ENCODE measurements at places on chromosomes 12 and 14. TPM values are rescaled to one million over a fixed set of nuclear protein-coding genes. Genes with fewer than 3 reads are reported as not detected.

Gene NAV3
- 4.1 TPM for total RNA-seq

Gene METTL17
- total RNA-seq: 73.2 TPM

Gene NOVA1
- not detected for total RNA-seq

Gene CAPZA3
- total RNA-seq: 0.45 TPM

Gene CCND2
- total RNA-seq: 0.17 TPM

DNA sequence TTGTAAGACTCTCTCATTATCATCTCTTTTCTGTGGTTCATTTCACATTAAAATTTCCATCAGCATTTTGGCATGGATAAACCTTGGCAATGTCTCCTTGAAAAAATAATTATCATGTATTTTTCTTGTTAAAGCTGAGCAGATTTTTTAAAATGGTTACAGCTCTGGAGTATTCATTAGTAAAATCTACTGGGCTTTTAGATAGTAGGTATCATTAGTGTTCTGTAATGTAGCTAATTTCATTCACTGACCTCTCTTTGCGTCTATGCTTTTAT, 36.9 kb upstream of the CDK17 start:
- H3K27ac ChIP-seq: no peak overlapping the region
- DNase-seq: no peak
- H3K4me3 ChIP-seq: no peak overlapping the region

DNA sequence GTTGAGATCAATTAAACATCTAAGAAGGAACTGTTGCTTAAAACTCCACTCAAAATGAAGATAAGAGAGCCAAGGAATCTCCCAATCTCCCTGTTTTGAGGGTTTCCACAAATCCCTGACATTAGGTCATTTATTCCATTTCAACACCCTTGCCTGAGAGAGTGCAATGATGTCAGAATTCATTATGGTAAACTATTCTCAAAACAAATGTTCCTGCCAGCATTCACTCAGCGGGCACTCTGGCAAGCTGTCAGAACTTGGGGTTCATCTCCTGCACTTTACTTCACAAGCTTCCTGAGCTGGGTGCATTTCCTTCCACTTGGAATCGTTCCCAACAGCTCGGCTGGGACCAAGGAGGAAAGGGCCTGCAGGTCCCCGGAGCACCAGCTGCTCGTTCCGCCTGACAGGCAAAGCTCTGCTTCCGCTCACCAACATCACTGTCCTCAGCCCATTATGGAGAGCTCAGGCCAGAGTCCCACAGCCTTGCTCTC, 117.8 kb downstream of the TTC7B start:
- H3K27me3 ChIP-seq: no peaks in the 10 kb centered on the region
- DNase-seq: no peak
- H3K4me1 ChIP-seq: no peaks in the 10 kb centered on the region
- H3K36me3 ChIP-seq: no peaks in the 10 kb centered on the region
- H3K27ac ChIP-seq: no peak overlapping the region

DNA sequence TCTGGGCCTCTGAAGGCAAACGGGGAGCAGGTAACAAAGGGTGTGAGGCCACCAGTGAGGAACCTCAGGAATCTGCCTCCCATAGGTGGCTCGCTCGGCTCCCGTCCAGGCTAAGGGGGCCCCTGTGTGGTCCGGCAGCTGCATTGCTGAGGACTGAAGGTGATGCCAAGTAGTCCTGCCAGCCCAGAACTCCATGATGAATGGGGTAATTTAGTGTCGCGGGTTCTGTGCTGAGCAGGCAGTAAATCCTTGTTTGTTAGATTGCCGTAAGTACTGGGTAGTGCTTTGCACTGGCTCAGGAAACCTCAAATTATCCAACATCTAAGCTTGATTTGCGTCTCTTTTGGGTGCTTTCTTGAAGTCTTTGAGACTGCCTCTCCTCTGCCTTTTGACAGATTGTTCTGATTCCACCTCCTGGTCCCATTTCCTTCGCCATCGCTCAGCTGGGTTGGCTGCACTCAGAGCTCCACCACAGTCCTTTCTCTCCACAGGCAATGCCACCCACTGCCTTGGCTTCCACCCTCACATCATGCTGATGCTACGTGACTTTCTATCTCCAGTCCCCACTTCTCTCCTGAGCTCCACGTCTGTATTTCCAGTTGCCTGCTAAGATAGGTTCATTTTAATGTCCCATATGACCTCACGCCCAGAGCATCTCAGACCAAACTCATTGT, 392.0 kb downstream of the FUT8 start:
- no peaks in the 10 kb centered on the region for H3K36me3 ChIP-seq
- no peak overlapping the region for H3K4me3 ChIP-seq
- H3K4me1 ChIP-seq: no peaks in the 10 kb centered on the region
- peaks cover 22% of the 10 kb centered on the region for H3K27me3 ChIP-seq
- H3K27ac ChIP-seq: no peak overlapping the region

DNA sequence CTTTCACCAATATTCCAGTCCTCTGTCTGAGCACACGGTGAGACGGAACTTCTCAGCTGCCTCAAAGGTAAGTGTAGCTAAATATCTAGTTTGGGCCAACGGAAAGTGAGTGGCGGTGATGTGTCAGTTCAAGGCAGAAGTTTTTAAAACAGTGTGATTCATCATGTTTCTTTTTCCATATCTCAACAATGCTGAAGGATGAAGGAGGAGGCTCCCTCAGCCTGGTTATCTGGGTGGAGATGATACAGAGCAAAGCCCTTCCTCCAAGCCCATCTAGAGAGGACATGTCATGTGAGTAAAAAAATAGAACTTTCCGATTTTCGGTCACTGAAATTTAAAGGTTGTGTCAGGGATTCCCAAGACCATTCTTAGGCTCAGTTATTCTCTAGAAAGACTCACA, 13.1 kb upstream of the ANP32D start:
- H3K4me1 ChIP-seq: no peaks in the 10 kb centered on the region
- no peak for DNase-seq
- no peak overlapping the region for H3K4me3 ChIP-seq
- H3K36me3 ChIP-seq: no peaks in the 10 kb centered on the region
- H3K27ac ChIP-seq: no peak overlapping the region
- peaks cover 75% of the 10 kb centered on the region for H3K27me3 ChIP-seq

GRCh38 chr12:3493043-3493858, 2.2 kb downstream of the PRMT8 start:
- no peak overlapping the region for H3K27ac ChIP-seq
- H3K27me3 ChIP-seq: peaks cover 93% of the 10 kb centered on the region
- H3K36me3 ChIP-seq: no peaks in the 10 kb centered on the region
- no peak for DNase-seq
- no peaks in the 10 kb centered on the region for H3K4me1 ChIP-seq

DNA sequence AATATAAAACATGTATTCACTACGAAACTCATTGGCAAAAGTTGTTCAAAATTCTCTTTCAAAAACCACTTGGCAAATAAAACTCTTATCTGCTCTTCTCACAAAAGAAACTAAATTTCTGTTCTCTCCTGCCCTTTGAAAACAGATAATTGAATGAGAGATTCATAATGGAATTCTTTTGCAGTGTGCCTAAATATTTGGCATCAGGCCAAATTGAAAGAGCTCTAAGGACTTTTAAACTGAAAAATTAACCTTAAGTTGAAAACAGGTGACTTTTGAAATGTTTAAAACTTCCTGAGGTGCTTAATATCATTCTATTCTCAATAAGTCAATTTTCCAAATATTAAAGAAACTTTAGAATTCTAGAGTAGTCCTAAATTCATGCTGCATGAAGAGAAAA, 136.4 kb downstream of the FSCB start:
- H3K27ac ChIP-seq: no peak overlapping the region
- no peak overlapping the region for H3K4me3 ChIP-seq
- no peak for DNase-seq
- no peaks in the 10 kb centered on the region for H3K36me3 ChIP-seq

DNA sequence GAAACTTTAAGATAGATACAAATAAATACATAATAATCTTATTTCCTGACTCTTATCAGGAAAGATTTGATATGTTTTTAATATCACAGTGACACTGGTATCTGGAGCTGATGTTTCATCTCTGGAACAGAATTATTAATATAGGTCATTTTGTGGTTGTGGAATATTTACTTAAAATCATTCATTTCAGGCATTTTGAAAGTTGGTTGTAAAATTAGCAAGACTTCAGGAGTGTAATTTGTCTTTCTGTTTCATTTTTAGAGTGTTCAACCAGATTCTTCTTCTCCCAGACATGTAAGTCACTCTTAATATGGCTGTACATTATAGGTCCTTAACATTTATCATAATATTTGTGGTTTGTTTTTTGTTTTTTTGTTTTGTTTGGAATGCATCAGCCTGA, 115.7 kb downstream of the PCNX1 start:
- H3K36me3 ChIP-seq: no peaks in the 10 kb centered on the region
- no peak for DNase-seq
- no peak overlapping the region for H3K27ac ChIP-seq
- no peaks in the 10 kb centered on the region for H3K27me3 ChIP-seq
- H3K4me3 ChIP-seq: no peak overlapping the region
- H3K4me1 ChIP-seq: peaks cover 9% of the 10 kb centered on the region

DNA sequence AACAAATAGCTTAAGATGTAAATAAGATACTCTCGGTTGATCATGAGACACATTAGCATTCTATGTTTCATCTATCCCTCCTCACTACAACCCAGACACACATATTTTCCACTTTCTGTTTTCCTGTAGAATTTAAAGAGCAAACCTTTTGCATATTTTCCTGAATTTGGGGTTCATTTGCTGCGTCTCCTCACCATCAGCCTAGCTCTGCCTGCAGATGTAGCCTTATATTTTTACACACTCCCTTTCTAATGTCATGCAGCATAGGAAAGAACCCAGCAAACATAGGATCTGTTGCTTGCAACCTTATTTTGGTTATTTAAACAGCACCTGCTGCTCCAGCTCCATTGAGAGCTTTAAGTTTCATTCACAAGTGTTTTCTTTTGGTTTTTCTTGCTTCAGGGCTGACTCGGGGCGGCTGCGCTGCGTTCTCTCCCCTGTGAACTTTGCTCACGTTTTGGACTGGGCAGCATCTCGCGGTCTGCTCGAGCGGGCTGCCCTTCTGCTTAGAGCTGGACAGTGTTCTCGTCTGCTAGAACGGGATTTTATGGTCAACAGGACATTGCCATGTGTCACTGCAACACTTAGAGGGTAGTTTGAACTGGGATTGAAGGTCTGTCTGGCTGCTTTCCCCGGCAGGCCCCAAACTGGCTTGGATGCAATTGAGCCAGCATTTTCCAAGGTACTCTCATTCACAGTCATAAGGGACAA, 57.8 kb upstream of the VRK1 start:
- no peak overlapping the region for H3K27ac ChIP-seq
- peaks cover 9% of the 10 kb centered on the region for H3K4me1 ChIP-seq
- no peak for DNase-seq
- peaks cover 89% of the 10 kb centered on the region for H3K27me3 ChIP-seq
- H3K36me3 ChIP-seq: no peaks in the 10 kb centered on the region

GRCh38 chr12:113470871-113471618, 626 bp downstream of the LHX5 start:
- peaks cover 10% of the 10 kb centered on the region for H3K4me1 ChIP-seq
- H3K27me3 ChIP-seq: peaks cover 97% of the 10 kb centered on the region
- H3K4me3 ChIP-seq: no peak overlapping the region
- no peak overlapping the region for H3K27ac ChIP-seq
- no peaks in the 10 kb centered on the region for H3K36me3 ChIP-seq
- no peak for DNase-seq

- H3K27ac ChIP-seq: no peak overlapping the region
- H3K4me1 ChIP-seq: no peaks in the 10 kb centered on the region
- H3K36me3 ChIP-seq: no peaks in the 10 kb centered on the region
- no peak overlapping the region for H3K4me3 ChIP-seq
Measured at GRCh38 chr12:79098530-79098929, 234.0 kb downstream of the SYT1 start.

- no peaks in the 10 kb centered on the region for H3K27me3 ChIP-seq
- H3K4me1 ChIP-seq: peaks cover 8% of the 10 kb centered on the region
- H3K27ac ChIP-seq: no peak overlapping the region
- no peaks in the 10 kb centered on the region for H3K36me3 ChIP-seq
- no peak for DNase-seq
Measured at GRCh38 chr12:81077329-81077685, 572 bp upstream of the ACSS3 start.

DNA sequence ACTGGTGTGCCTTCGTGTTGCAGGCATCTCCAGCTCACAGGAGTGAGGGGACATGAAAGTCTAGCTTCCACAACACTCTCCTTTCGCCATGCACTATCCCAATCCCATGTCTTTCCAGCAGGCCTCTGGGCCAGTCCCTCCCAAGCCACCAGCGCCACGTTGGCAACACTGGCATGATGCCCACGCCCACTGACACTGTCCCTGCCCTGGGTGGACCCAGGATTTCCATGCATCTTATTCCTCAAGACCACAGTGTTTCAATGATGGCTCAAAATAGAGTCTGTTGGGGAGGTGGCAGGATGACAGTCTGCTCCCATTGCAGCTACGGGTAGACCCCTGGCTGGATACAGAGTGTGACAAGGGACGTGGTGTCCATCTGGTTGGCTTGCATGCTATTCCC, 2.3 kb downstream of the SP7 start:
- H3K4me3 ChIP-seq: no peak overlapping the region
- H3K27ac ChIP-seq: no peak overlapping the region
- no peaks in the 10 kb centered on the region for H3K4me1 ChIP-seq
- no peaks in the 10 kb centered on the region for H3K36me3 ChIP-seq

DNA sequence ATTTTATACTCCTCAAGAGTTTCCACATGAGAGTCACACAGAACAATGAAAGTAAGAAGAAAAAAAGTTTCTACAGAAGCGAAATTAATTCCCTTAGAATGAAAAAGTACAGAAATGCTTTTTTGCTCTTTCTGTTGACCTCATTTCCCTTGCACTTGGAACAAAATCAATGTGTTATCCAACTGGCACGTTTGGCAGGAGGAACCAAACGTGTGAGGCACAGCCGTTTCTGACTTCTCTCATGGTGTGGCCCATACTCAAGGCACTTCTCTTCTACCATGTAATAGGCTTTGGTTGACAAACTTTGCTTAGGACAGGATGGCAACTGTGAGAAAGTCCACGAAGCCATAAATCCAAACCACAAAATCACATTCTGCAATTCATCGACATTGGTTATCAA, 297.0 kb downstream of the FUT8 start:
- H3K4me1 ChIP-seq: peaks cover 8% of the 10 kb centered on the region
- no peak overlapping the region for H3K4me3 ChIP-seq

GRCh38 chr12:67433385-67434175, 164.4 kb downstream of the CAND1 start:
- DNase-seq: no peak
- no peaks in the 10 kb centered on the region for H3K36me3 ChIP-seq
- no peaks in the 10 kb centered on the region for H3K27me3 ChIP-seq
- H3K4me3 ChIP-seq: no peak overlapping the region
- no peak overlapping the region for H3K27ac ChIP-seq

DNA sequence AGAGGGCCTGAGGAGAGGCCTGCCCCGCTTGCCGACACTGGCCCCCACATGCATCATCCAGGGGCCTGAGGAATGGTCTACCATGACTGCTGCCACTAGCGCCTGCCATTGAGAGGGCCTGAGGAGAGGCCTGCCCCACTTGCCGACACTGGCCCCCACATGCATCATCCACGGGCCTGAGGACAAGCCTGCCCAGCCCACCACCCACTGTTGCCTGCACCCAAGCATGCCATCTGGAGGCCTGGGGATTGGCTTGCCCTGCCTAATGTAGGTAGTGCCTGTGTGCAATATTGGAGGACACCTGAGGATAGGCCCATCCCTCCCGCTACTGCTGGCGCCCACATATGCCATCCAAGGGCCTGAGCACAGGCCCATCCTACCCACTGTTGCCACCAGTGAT, 24.4 kb downstream of the CYP46A1 start:
- peaks cover 16% of the 10 kb centered on the region for H3K27me3 ChIP-seq
- no peak overlapping the region for H3K4me3 ChIP-seq
- no peak for DNase-seq
- no peaks in the 10 kb centered on the region for H3K36me3 ChIP-seq
- no peaks in the 10 kb centered on the region for H3K4me1 ChIP-seq

GRCh38 chr12:92717202-92717601, 14.4 kb downstream of the PLEKHG7 start:
- H3K27ac ChIP-seq: no peak overlapping the region
- DNase-seq: peak; percentile 12
- H3K4me1 ChIP-seq: no peaks in the 10 kb centered on the region
- no peak overlapping the region for H3K4me3 ChIP-seq
